Heart left ventricle (tissue), 16 donors: ENCODE measurements at places on chromosomes 12 and 14. TPM values are rescaled to one million over a fixed set of nuclear protein-coding genes. Genes with fewer than 3 reads are reported as not detected.

Gene WNT1
- not detected for polyA plus RNA-seq

Gene SUOX
- 28.6 TPM for polyA plus RNA-seq

Gene RALGAPA1
- 11.7 TPM for polyA plus RNA-seq

Gene RAD9B
- polyA plus RNA-seq = 12.0 TPM

Gene IGFBP6
- polyA plus RNA-seq = 28.8 TPM

Gene IL22
- not detected for polyA plus RNA-seq

Gene SEC23A
- 14.1 TPM for polyA plus RNA-seq

Gene FAM90A1
- 0.03 TPM for polyA plus RNA-seq

Gene B3GNT4
- polyA plus RNA-seq = 0.27 TPM

Gene KRT82
- polyA plus RNA-seq = not detected

Gene POU6F1
- 4.6 TPM for polyA plus RNA-seq

Gene FAM181A
- not detected for polyA plus RNA-seq

Gene ASIC1
- 0.71 TPM for polyA plus RNA-seq

Gene SDSL
- 3.3 TPM for polyA plus RNA-seq

Gene APOF
- polyA plus RNA-seq = not detected

Gene DCTN2
- 228 TPM for polyA plus RNA-seq

Gene HSPA2
- polyA plus RNA-seq = 25.0 TPM

Gene HCAR2
- 0.42 TPM for polyA plus RNA-seq

Gene SYT10
- not detected for polyA plus RNA-seq
